Psoas muscle (tissue), 8 donors: ENCODE measurements at places on chromosomes 1 and 21. TPM values are rescaled to one million over a fixed set of nuclear protein-coding genes. Genes with fewer than 3 reads are reported as not detected.

The AKR7A2 gene
- 30.3 TPM for total RNA-seq

The SPRR2F gene
- total RNA-seq: not detected

The CAP1 gene
- total RNA-seq: 61.4 TPM

DNA sequence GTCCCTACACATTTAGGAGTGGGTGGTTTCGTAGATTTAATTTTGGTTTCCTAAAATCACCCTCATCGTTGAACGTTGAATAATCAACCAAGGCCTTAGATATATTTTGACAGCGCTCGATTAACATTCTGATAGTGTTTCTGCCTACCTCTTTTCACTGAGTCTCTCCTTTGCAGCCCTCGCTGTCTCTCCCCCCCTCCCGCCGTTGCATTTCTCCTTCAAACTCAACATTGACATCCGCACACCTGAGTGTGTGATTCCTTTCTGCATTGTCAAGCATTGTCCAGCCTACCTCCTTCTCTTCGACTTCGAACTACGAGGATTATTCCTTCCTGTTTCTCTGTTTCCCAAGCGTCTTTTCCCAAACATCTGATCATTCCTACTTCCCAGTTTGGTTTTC is 1.8 kb upstream of the ADAMTS1 start:
- no peak for DNase-seq

GRCh38 chr1:154970631-154971340 is at the start of gene SHC1:
TSS of gene SHC1 (minus strand) at chr1:154970747. CDS start at chr1:154970526, 221 bp downstream.
- DNase-seq: peak; percentile 97

- no peak for DNase-seq
These were observed 2.1 kb downstream of the BACH1 start for GRCh38 chr21:29300807-29301138.

DNA sequence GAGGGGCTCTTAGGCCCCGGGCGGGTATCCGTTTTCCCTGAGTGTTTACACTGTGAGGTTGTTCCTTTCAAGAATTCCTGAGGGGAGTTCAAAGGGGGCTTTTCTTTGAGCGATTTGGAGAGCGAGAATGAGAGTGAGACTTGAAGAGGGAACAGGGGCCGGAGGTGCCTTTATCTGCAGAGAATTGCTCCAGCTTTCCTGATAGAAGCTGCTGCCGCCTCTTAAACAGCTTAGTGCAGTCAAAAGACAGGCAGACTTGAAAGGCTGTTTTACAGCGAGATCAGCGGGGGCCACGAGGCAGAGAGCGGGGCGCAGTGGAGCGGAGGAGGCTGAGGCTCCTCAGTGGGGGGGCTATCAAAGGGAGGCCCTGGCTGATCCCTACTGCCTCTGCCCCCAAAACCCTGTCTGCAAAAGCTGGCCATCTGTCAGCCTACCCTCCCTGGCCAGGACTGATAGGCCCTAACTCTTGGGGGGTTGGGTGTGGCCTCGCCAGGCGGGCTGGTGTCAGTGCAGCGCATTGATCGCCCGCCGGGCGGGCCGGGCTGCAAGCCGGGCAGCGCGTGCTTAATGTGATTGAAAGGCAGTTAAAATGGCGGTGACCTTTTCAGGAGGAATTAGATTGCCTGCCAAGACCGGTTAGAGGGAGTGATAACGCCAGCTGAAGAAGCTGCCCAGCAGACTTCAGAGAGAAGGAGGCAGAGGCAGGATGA is 36.4 kb downstream of the TMEM53 start:
- DNase-seq: no peak

The KCNE1 gene
- total RNA-seq: not detected

DNA sequence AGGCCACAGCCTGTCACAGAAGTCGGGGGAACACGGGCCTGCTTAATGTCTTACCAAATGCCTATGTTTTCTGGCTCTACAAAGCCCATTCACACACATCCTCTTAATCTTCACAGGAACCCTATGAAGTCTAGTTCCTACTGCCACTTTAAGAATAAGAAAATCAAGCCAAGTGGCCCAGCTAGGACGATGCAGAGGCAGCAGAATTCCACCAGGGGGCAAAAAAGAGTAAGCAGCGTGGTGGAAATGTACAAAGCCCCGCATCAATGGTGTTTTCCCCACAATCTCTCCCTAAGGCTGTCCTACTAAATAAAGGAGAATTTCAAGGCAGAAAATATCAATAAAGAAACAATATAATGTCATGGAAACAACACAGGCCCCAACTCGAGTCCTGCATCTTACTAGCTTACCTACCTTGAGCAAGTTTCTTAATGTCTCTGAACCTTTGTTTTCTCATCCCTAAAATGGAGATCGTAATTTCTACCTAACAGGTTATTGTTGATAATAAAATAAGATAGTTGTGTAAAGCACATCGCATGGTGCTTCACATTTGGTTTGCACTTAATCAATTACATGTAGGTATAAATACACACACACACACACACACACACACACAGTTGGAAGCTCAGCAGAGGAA is 21.4 kb downstream of the SEC16B start:
- DNase-seq: peak; percentile 58

- DNase-seq: no peak
These were observed 215.9 kb upstream of the L1TD1 start for GRCh38 chr1:61978796-61979195.

The PRAMEF2 gene
- not detected for total RNA-seq
